ENCODE measurements at places on chromosomes 2 and 18.

- no peak for DNase-seq
These were observed 87.6 kb downstream of the TTC27 start for GRCh38 chr2:32715391-32715841.

DNA sequence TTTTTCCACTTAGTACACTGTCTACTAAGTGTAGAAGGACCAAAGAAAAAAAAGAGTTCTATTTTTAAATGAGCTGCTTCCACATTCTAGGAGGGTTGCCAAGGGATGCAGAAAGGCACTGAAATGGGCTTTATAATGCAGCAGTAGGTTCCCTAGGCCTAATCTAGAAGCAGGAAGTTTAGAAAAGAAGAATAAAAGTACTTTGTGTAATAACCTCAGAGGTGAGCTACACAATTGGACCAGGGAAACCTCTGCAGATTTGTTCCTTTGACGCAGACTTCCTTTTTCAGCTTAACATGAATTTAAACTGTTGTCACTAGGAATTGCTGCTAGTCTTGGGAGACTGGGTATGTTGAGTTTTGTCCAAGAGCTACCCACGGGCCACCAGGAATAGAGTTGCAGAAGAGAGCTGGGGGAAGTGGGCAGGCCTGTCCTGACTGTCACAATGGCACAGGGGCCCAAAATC is 34.6 kb upstream of the RAB1A start:
- DNase-seq = no peak

- DNase-seq = no peak
These were observed 40.6 kb downstream of the ACTR3 start for GRCh38 chr2:113930448-113930847.

DNA sequence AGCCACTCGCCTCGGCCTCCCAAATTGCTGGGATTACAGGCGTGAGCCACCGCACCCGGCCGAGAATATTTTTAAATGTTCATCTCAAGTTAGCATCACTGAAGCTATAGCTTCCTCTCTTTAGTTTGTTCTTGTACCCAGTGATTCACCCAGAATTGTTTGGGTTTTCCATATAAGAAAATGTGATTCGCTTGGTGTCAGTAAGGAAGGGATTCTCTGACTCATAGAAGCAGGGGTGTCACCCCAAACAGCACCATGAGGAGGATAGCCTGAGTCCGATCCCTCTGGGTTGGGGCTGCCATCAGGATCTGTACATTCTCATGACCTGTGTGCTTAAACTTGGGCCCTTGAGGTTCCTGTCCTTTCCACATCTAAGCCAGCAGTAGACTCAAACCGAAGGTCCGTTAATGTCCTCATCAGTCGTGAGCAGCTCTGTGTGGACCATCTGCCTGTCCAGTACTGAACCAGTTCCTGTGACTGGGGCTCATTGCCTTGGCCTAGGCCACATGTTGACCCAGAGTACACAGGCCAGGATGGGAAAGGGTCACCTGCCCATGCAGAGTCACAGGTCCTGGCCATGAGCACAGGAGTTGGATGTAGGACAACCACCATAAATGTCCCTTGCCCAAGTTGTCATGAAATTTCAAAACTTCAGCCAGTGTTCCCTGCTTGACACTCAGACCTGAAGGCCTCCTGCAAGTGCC is 311.9 kb downstream of the GBX2 start:
- no peak for DNase-seq

DNA sequence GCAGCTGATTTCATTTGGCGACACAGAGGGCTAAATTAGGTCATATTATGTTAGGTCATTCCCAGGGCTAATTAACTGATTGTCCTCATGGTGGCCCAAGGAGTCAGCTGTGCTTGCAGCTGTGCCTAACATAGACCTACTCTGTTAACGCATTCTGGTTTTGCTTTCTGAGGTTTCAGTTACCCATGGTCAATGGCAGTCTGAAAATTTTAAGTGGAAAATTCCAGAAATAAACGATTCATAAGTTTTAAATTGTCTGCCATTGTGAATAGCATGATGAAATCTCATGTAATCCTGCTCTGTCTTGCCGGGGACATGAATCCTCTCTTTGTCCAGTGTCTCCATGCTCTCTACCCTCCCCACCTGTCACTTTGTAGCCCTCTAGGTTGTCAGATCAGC is 168.7 kb downstream of the KCNS3 start:
- peak; percentile 2 for DNase-seq
